ENCODE measurements at places on chromosomes 2 and 18.

- DNase-seq, result no peak
Observed at GRCh38 chr2:174014011-174014698, 49.0 kb upstream of the SP3 start.

DNA sequence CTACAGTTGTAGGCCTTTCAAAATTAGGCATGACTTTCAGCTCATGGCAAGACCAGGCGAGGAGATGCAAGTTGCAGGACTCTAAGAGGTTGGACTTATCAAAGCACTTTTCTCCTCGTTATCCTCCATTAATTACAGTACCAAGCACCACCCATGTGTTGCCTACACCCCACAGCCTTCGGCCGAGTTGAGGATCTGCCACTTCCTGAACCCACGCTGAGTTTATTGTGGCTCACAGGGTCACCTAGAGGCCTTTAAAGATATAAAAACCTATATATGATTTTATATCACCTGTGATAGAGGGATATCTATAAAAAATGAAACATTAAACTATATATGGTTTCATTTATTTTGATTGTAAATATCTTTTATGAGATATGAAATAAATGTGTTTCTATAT is 2.6 kb downstream of the UGT1A10 start:
- DNase-seq, result no peak

DNA sequence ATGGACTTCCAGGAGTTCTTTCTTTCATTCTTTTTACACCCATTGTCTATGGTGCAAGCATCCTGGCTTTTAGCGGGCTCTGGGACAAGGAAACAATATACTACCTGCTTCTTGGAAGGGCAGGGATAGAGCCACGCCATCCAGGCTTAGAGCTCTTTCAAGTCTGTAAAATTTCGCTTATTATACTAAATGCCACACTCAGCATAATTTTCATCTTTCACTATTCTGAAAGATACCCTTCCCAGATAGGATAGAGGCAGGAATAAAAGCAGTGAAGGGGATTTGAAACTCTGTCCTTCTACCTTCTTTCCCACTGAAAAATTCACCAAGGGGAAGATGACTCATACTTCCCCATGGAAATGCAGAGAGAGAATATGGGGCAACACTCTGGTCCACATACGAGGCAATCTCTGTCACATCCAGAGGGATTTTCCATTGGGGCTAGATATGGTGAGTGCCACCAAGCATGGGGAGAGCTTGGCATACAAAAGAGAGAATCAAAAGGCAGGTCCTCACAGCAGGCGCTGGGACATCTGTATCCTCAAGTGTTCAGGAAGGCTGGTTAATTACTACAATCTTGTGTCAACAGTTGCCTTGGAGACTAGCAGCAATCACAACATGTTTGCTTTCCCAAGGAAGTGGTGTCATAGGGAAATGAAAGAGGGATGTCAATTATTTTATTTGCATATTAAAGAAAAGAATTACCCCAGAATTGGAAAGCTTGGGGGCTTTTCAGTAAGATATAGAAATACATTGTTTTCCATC is 127.6 kb downstream of the TDRD15 start:
- DNase-seq, result no peak

- DNase-seq, result no peak
Observed at GRCh38 chr2:138239902-138240491, 261.6 kb upstream of the SPOPL start.

- no peak for DNase-seq
Observed at GRCh38 chr2:47437287-47437686, 34.3 kb downstream of the MSH2 start.

- DNase-seq, result no peak
Observed at GRCh38 chr2:109352898-109353689, 224.1 kb downstream of the SH3RF3 start.

DNA sequence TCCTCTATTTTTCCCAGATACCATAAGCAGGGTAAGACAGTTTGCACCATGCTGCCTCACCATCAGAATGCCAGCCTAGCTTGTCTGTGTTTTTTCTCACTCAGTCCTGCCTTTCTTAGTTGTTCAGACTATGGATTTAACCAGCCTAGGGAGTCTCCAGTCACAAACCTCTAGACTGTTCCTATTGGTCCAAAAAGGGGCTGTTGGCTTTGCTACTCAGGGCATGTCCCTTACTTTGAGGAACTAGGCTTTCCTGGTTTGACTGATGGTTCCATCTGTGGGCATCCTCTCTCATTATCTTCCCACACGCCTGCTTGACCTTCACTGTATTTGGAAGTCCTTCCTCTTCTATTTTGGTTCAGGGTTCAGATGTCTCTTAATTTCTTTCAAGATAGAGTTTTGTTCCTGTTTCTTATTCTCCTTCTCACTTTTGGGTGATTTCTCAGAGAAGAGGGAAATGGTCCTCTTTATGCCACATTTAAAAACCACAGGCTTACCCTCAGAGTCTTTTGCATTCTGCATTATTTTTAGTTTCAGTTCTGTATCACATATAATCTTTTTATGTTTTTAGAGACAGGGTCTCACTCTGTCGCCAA is 31.3 kb upstream of the TMEM131 start:
- DNase-seq, result no peak

DNA sequence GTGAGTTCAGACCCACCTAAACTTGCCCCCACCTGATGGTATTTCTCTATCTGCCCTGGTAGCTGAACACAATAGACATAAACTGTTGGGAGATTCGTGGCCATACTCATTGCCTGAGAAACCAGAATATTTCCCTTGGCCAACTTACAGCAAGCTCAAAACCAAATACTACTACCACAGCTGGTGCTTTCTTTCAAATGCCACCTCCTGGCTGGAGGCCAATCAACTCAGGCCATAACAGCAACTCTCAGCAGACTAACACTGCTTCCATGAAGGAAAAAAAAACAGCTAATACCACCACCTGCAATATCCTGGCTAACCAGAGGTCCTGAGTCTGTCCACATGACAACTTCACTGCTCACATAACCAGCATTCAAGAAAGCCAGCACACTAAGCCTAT is 373.1 kb downstream of the CMPK2 start:
- DNase-seq, result no peak

- DNase-seq, result no peak
Observed at GRCh38 chr2:141200191-141200590, 930.6 kb downstream of the LRP1B start.

GRCh38 chr2:112162341-112162740 is 24.2 kb downstream of the FBLN7 start:
- no peak for DNase-seq

GRCh38 chr18:31950583-31950982 is 7.7 kb upstream of the TRAPPC8 start:
- DNase-seq, result no peak

- DNase-seq, result no peak
Observed at GRCh38 chr2:229159405-229159804, 111.7 kb downstream of the PID1 start.

- no peak for DNase-seq
Observed at GRCh38 chr2:38600242-38600891, 2.4 kb downstream of the HNRNPLL start.

GRCh38 chr2:86035883-86036668 is 69.6 kb downstream of the POLR1A start:
- peak; percentile 39 for DNase-seq

- DNase-seq, result no peak
Observed at GRCh38 chr2:5664278-5664681, 27.9 kb upstream of the SOX11 start.

DNA sequence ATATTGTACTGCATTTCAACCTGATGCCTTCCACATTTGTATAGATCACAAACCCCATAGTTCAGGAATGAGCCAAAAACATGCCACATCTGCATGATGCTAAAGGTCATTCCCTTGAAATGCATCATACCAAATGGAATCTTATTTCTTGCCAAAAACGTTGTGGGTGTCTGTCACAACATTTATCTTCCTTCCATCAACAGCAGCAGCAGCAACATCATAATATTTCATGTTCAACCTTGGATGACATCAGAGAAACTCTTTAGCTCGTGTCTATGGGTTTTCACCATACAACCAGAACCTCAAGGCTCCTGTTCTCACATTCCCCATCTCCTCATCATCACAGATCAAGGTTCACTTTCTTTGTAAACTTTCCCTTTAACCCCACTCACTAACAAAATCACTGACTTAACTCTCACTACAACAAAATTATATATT is 221.3 kb upstream of the CTAGE1 start:
- DNase-seq, result no peak

- no peak for DNase-seq
Observed at GRCh38 chr2:77604953-77605929, 83.1 kb upstream of the LRRTM4 start.

- no peak for DNase-seq
Observed at GRCh38 chr2:288758-289361, 969 bp upstream of the ALKAL2 start.

DNA sequence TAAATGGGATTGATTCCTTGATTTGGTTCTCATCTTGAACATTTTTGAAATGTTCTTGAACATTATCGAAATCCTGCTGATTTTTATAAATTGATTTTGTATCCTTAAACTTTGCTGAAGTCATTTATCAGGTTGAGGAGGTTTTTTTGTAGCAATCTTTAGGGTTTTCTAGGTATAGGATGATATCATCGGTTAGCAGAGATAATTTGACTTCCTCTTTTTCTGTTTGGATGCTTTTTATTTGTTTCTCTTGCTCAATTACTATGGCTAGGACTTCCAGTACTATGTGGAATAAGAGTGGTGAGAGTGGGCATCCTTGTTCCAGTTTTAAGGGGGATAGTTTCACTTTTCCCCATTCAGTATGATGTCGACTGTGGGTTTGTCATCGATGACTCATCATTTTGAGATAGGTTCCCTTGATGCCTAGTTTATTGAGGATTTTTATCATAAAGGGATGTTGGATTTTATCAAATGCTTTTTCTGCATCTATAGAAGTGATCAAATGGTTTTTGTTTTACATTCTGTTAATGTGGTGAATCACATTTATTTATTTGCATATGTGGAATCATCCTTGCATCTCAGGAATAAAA is 201.5 kb upstream of the ZSWIM2 start:
- no peak for DNase-seq

DNA sequence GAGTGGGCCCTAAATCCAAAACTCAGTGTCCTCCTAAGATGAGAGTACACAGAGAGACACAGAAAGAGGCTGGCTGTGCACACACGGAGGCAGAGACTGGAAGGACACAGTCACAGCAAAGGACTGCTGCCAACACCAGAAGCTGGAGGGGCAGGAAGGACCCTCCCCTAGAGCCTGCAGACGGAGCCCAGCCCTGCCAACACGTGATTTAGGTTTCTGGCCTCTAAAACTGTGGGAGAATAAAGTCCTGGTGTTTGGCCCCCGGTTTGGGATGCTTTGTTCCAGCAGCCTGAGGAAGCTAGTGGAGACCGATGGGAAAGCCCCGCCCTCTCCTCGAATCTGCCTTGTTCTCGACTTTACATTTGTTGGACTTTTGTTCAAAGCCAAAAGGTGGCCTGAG is 10.6 kb downstream of the CNDP1 start:
- DNase-seq, result no peak

- DNase-seq, result no peak
Observed at GRCh38 chr2:200226451-200227426, 79.8 kb upstream of the SPATS2L start.

GRCh38 chr2:68762665-68763064 is 28.1 kb downstream of the ARHGAP25 start:
- no peak for DNase-seq

- no peak for DNase-seq
Observed at GRCh38 chr18:56273541-56274219, 364.7 kb downstream of the TXNL1 start.

DNA sequence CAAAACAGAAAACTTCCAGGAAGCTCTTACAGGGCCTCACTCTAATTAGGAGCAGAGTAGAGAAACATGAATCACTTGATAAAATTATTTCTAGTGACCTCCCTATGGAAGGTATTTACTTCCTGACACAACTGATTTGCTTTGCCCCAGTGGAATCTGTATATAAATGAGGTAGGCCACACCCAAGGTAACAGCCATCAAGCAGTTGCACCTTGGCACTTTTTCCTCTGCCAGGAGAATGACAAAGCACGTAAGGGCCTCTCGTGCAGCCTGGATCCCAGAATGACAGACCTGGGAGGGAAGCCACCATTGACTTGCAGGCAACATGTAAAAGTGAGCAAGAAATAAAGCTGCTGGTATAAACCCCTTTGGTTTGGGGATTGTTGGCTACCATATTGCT is 620.0 kb upstream of the SLC39A10 start:
- DNase-seq, result no peak

- DNase-seq, result no peak
Observed at GRCh38 chr2:67848551-67849285, 214.1 kb downstream of the C1D start.

GRCh38 chr18:7572822-7573221 is 5.7 kb downstream of the PTPRM start:
- no peak for DNase-seq

DNA sequence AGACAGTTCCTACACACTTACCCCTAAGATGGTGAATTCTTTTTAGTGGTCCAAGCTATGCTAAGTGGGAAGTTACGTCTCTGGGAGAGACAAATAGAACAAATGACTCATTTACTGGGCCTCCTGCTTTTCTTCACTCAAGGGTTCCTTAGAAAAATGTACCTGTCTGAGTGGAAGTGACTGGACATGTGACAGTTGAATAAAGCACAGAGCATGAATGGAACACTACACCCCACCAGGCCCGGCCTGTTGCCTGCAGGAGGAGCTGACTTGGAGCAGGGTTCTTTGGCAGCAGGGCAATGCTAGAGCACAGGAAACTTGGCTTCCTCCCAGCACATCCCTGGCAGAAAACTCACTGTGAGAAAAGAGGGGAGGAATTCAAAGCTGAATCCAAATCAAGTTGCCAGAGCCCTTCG is 451.0 kb upstream of the SETBP1 start:
- peak; percentile 59 for DNase-seq

DNA sequence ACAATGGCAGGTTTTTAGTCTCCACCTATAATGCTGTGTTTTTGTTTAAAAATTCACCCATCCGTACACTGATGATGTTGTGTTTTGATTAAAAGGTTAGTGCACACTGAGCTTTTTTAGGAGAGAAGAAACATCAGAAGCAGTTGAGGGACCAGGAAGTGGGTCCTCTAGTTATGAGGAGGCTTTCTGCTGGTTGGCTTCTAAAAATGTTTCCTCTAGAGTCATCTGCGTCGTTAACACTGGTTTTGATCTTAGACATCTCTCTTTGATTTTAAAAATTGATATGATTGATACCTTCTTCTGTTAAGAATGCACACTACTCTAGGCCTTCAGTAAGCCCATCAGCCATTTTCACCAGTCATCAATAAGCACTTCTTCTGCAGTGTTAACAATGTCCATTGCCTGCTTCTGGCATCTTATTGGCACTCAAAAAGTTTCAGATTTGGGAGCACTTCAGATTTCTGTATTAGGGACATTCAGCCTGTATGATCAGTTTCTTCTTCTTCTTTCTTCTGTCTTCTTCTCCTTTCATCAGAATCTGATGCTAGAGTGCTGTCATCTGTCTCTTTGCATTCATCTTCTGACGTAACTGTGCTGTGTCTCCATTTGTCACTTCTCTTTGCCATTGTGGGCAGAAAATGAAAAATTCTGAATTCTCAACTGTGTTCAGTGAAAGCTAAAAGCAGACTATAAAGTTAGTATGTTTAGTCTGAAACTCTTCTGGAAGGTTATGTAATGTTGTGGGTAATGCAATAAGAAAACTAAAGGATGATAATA is 56.3 kb downstream of the PHLPP1 start:
- no peak for DNase-seq
